ENCODE measurements at places on chromosomes 2 and 18.

- DNase-seq = no peak
These were observed 134.0 kb downstream of the INSIG2 start for GRCh38 chr2:118222273-118222594.

DNA sequence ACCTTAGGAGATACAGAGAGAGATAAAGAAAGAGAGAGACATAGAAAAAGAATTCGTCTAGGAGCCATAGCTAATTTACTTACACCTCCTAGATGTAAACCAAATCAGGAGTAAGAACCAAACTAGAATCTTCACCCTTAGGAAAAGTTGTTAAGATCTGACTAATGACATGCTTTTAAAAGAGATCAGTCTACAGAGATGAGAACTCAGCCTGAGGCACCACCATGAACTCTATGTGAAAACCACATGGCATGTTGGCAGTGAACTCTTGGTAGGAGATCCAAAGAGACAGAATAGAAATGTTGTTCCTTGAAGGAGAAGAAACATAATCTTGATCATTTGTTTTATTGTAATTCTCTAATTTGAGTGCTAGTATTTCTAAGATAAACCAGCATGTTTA lies 585.4 kb upstream of the ID2 start:
- DNase-seq = no peak

DNA sequence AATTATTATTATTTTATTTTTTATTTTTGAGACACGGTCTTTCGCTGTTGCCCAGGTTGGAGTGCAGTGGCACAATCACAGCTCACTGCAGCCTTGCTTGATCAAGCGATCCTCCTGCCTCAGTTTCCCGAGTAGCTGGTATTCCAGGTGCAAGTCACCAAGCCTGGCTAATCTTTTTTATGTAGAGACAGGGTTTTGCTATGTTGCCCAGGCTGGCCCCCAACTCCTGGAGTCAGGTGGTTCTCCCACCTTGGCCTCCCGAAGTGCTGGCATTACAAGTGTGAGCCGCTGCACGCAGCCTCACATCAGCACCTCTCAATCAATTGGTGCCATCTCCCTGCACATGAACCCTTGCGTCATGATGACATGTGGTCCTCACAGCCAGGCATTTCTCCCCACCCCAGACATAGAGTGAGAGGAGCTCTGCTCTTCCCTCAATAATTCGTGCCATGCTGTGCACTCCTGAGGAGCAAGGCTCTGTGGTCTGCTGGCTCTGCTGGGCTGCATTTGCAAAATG lies 5.9 kb downstream of the INPP5D start:
- DNase-seq = no peak

DNA sequence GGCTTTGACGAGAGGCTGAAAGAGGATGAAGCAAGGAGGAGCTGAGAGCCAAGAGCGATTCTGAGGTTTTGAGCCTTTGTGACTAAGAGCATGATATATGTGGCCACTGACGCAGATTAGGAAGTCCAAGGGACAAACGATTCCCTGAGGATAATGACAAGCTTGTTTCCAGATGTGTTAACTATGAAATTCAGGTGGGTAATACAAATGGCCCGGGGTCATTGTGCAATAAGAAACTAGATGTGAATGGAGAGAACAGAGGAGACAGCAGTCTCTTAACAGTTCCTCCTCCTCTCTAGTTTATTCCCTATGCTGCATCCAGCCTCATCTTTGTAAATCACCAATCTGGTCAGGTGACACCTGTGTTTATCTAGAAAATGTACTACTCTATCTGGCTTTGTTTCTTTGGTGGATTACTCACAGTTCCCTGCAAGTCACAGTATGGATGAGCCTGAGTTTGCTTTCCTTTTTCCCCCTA lies 84.2 kb downstream of the SOCS6 start:
- DNase-seq = no peak

DNA sequence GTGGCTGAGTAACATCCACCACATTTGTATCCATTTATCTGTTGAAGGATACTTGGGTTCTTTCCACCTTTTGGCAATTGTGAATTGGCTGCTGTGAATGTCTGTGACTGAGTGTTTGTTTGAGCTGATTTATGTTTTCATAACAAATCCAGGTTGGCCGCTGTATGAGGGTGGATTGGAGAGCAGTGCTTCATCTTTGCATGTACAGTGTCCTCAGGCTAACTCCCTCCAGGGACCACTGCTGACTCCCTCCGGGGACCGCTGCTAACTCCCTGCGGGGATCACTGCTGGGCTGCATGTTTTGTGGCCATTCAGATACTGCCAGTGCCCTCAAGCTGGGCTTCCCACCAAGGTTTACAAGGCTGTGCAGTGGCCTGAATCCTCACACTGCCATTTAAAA lies 10.2 kb downstream of the BOK start:
- no peak for DNase-seq

GRCh38 chr2:128736689-128737545 lies 418.2 kb upstream of the HS6ST1 start:
- DNase-seq = peak; percentile 36

DNA sequence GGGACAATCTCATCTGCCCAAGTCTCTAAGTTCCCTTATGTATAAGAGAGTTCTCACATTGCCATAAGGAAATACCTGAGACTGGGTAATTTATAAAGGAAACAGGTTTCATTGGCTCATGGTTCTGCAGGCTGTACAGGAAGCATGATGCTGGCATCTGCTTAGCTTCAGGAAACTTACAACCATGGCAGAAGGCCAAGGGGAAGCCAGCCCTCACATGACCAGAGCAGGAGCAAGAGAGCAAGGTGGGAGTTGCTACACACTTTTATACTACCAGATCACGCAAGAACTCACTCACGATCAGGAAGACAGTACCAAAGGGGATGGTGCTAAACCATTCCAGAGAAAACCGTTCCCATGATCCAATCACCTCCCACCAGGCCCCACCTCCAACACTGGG lies 73.9 kb downstream of the PRKRA start:
- DNase-seq = no peak

- DNase-seq = no peak
These were observed 641.9 kb downstream of the ZEB2 start for GRCh38 chr2:143877876-143878530.

GRCh38 chr2:121969166-121969565 lies 213.7 kb downstream of the TSN start:
- no peak for DNase-seq

GRCh38 chr2:68411397-68412126 lies 46.5 kb downstream of the PLEK start:
- no peak for DNase-seq

DNA sequence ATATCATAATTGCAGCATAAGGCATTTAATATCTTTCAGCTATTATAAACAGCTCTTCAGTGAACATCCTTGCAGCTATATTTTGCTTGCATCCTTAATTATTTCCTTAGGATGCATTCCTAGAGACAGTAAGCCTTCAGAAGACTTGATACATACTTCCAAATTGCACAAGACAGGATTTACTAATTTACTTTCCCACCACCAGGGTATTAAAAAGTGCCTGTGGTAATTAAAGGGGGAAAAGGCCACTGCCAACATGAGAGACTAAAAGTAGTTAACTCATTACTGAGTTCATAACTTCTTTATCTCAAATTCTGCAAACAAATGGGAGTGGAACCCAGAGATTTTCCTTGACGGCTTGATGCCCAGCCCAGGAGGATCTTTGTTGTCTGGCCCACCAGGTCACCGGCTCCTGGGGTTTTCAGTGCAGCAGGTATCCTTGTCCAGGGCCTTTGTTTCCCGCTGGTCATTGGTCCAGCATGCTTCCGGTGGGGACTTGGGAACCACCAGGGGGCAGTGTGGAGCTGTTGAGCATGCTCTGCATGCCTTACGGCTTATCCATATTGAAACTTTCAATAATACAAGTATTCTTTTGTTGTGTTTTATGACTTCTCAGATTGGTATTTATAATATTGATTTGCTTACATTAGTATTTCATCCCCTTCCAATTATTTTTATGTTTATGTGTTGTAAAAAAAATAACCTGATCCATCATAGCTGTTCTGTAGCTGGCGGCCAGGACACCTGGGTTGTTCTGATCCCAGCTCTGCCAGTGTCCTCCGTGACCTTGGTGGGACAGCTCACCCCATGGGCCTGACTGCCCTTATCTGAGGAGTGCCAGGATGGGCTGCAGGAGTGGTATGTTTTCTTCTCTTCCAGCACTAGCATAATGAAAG lies 61.4 kb downstream of the TGOLN2 start:
- DNase-seq = peak; percentile 67
